GM12864 (cell line): ENCODE measurements at places on chromosomes 3 and 15.

DNA sequence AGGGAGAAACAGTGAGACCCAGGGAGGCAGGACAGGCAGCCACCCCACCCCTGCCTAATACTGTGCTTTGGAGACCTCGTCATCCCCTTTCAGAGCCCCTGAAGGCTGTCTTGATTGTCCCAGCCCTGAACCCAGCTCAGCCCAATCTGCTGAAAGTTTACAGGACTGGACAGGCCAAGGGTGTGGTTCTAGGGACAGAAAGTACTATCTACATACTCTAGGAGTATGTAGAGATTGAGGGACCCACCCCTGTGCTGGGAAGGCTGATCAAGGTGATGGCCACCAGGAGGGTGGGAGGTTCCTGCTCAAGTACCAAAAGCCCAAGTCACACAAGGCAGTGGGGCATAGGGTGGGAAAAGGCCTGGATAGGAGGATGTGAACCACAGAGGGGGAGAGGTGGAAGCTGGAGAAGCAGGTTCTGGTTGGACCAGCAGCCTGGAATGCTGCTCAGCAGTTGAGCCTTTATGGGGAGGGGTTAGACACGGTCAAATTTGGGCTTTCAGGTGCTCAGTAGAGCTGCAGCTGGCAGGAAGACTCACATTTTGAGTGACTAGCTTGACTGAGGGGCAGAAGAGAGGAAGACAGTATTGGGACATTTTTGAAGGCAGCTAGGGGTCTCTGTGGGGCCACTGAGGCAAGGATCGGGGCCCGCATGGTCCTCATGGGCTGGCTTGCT, 6.7 kb downstream of the NBEAL2 start:
- DNase-seq, result no peak

DNA sequence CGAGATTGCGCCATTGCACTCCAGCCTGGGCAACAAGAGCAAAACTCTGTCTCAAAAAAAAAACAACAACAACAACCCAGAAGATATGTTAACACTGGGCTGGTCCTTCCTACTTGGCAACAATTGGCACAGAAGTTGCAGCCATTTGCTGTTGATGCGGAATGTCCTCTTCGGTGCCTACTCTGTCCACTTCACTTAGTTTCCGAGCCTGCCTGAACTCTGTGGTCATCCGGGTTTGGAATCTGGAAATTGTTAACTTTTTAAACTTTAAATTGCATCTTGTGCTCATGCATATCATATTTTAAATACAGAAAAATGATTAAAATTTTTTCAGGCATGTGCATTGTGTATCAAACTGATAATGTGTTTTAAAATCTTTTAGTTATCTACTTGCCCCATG, 81.5 kb downstream of the FNDC3B start:
- DNase-seq, result no peak

- DNase-seq, result no peak
These were observed at the start of gene TM4SF18 for GRCh38 chr3:149333176-149333859. Gene TM4SF18, minus strand, starts transcription at chr3:149333636. Its CDS starts 254 bp downstream, at chr3:149333382.

DNA sequence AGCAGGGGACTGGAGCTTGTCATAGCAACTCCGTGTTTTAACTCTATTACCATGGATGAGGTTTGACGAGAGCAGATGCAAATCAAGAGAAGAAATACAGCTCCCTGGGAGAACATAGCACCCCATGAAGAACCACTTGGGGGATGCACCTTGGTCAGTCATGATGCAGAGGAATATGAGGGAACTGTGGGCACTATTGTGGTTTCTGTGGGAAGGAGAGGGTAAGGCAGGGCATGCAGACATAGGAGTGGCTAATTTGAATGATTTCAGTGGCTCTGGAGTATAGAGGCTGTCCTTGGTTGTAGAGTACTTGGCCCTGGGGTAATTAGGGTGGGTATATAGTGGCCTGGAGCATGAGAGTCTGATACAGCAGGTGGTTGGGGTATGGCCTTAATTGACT, 131.9 kb downstream of the EDEM1 start:
- no peak for DNase-seq

DNA sequence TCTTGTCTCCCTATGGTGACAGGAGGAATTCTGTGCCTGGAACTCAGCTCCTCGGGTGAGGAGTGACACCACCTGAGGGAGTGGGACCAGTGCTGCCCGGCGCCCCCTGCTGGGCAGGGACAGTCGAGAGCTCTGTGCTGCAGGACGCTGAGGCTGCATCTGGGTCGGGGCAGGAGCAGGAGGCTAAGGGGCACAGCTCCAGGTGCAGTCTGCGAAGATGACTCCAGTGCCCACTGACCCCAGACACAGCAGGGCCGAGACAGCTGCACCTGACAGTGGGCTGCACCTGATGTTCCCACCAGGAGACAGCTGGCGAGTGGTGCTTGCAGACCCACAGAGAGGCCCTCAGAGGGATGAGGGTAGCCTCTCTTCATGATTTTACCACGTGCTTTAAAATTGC, 152.9 kb downstream of the ATP10A start:
- DNase-seq, result no peak

DNA sequence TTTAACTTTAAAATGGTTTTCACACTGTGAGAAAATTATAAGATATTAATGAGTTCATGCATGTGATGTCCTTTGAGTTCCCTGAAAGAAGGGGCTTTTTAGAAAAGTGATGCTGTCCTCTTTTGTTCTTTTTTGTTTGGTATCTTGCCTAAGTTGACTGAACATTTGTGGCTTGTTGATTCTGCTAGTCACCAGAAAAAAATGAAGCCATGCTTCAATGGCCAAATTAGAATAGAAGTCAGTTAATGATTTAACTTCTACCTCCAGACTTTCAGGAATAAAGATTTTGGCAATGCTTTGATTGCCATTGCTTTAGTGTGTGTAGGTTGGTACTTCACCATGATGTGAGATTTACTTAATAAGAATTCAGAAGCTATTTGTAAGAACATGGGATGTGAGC, 260.6 kb upstream of the NECTIN3 start:
- no peak for DNase-seq

DNA sequence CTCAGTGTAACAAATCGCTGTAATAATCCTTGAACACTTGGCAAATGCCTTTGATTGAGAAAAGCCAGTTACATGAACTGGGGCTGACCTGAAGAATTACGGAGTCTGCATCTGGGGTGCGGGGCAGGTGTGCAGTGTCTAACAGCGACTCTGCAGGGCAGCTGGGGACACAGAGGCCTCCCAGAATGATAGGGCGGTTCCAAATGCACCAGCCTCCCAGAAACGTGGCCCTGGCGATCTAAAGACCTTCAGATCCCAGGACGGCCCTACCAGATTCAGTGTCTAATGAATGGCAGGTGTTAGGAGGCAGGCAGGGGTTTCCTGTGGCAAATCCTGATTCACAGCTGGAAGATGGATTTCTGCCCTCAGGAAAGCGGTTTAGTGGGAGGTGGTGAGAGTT, 100.5 kb upstream of the RGMA start:
- no peak for DNase-seq

- DNase-seq, result peak; percentile 81
These were observed 76.1 kb upstream of the ATP11B start for GRCh38 chr3:182717216-182717615.

GRCh38 chr15:55789066-55789660, 46.2 kb upstream of the PRTG start:
- no peak for DNase-seq

GRCh38 chr15:29612096-29612495, 210.2 kb downstream of the TJP1 start:
- no peak for DNase-seq

DNA sequence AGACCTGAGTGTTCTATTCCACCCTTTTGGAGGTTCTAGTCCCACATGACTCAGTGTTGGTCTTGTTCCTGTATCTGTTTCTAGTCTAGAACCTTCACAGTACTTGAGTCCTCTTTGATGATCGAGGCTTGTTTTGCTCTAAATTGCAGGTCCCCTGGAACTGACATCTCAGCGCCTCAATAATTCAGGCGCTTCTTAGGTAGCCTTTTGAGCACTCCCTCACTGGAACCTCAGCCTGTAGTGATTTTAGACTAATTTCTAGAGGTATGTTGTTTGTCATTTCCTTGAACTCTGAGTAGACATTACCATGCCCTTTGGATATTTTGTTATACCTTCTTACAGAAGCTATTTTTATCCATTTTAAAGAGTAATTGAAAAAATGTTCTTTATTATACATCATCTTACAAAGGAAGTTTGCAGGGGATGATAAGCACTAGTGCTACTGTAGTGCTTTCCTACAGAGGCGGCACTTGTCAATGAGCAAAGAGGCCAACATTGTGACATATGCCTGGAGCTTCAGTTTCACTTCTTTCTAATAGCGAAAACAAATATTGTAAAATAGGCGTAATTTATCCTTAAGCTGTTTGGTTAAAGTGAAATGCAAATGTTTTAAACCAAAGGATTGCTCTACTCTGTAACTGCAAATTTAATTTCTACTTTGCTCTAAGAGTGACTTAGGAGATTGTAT, 75.7 kb downstream of the EFL1 start:
- peak; percentile 34 for DNase-seq
